ENCODE measurements at places on chromosomes 16 and 17.

GRCh38 chr17:47812146-47812920, 9.3 kb downstream of the OSBPL7 start:
- DNase-seq: no peak

DNA sequence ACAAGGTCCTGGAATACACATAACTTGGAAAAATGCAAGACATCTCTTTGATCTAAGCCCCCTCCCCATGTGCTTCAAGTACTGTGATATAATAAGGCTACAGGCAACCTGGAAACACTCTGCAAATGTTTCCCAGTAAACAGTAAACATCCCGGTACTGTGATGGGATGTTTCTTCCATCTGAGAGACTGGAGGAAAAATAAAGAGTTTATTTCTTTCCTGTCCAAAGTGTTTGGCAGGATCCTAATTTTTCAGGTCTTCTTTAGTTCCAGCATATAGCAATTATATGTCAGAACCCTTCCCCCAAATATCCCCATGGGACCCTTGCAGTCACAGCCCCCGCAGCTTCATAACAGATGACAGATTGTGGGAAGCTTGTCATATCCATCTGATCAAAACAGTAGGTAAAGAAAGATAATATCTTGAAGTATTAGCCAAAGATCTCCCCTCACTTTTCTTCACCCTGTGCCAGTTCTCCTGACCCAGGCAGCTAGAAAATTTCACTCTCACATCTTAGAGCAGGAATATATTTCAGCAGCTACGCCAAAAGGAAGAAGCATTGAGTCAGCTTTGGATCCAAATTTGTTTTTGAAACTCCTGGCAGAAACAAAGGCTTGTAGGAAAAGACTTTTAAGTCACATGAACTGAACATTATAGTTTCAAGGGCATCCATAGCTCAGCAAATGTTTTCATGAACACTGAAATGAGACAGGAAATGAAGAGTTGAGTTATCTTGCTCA, 141.3 kb downstream of the HS3ST3A1 start:
- peak; percentile 59 for DNase-seq

DNA sequence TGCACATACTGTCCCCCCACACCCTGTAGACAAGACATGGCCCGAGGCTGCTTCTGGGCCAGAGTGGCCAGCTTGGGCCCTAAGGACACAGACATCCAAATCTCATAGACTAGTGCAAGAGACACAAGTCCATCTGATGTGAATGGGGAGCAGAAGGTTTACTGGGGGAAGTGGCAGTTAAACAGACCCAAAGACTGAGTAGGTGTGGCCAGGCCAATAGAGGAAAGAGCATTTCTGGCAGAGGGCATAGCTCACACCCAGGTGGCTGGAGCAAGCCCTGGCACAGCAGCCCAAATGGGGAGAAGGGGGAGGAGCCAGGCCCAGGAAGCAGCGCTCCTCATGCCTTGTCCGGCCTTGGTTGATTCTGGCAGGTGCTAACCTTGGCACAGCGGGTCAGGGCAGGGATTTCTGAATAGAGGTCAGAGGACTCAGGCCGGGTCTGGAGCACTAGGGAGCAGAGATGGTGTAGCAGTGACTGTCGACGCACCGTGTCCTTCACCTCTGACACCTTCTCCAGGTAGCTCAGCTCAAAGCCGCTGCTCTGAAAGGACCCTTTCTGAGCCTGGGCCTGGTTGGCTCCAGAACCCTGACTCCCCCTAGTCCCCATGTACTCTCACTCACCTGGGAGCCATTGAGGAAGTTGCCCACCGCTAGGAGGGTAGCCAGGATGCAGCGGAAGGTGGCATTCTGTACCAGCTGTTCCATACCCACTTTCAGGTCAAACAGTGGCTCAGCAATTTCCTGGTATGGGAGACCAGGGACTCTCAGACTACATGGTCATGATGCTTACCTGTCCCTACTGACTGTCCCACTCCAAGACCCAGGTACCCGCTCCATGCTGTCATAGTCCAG, 4.1 kb downstream of the TMEM208 start:
- no peak for DNase-seq

- no peak for DNase-seq
Measured at GRCh38 chr17:21814776-21815175, 122.5 kb downstream of the KCNJ18 start.

DNA sequence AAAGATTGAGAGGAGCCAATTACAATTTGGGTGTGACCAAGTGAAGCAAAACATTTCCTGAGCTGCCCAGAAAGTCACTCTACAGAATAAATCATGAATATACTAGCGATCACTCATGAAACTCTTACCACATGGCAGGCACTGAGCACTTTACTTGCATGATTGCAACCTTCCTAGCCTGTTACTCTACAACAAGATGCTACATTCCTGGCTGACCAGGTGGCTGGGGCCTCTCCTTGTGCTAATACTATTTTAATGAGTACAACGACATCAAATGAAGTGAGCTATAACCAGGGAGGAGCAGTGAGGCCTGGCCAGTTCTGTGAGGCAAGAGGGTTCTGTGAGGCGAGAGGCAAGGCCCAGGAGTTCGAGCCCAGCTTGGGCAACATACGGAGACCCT, 75.2 kb downstream of the CPPED1 start:
- DNase-seq: no peak

GRCh38 chr17:42555122-42555622, 2.4 kb downstream of the HSD17B1 start:
- DNase-seq: no peak

DNA sequence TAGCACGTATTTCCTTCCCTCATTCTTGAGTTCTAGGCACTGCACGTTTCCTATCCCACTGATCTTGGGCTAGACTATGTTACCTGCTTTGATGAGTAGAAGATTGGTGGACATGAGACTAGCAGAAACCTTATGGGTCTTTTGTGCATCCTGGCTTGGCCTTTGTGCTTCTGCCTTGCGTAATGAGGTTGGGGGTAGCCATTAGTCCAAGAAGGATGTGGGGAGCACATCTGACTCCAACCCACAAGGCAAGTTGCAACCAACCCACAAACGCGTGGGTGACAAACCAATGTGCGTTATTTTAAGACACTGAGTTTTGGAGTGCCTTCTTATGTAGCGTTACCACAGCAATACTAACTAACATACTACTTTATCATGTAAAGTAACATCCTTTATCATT, 180.4 kb upstream of the IRX5 start:
- no peak for DNase-seq

Data from fibroblast of the aortic adventitia (primary cell).